Osteoblast (primary cell): ENCODE measurements at places on chromosomes 7 and 10. TPM values are rescaled to one million over a fixed set of nuclear protein-coding genes. Genes with fewer than 3 reads are reported as not detected.

The TEX36 gene
- total RNA-seq, result not detected in 2 replicates

The PNLIPRP1 gene
- not detected in 2 replicates for total RNA-seq

The CNPY4 gene
- 24.2 and 25.0 TPM in 2 replicates for total RNA-seq

The CYP3A4 gene
- total RNA-seq, result not detected in 2 replicates

The ASZ1 gene
- not detected in 2 replicates for total RNA-seq

The MRLN gene
- not detected in 2 replicates for total RNA-seq

The AQP1 gene
- 0.59 and 0.72 TPM in 2 replicates for total RNA-seq
